Sigmoid colon (tissue), 7 donors: ENCODE measurements at places on chromosomes 7 and 10. TPM values are rescaled to one million over a fixed set of nuclear protein-coding genes. Genes with fewer than 3 reads are reported as not detected.

Gene PNLIPRP1
- total RNA-seq, result not detected

Gene LANCL2
- total RNA-seq, result 5.9 TPM

DNA sequence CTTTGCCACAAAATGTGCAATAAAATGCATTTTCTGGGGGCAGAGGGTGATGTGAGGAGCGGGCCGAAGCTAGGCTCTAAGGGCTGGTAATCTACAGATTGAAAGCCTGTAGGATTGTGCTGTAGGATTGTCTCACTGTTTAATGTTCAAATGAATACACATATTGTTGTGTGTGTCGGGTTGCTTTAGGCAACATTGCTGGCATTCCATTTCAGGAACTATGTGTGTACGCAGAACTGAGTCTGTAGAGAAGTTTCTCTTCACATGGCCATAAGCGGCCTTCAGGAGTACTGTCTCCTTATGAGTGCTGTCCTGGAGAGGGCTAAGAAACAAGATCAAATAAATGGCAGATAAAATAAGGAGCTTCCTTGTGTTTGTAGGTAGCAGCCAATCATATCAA lies 540.2 kb downstream of the GATA3 start:
- H3K27ac ChIP-seq, result no peak overlapping the region
- H3K4me1 ChIP-seq, result no peaks in the 10 kb centered on the region
- DNase-seq, result no peak
- H3K36me3 ChIP-seq, result no peaks in the 10 kb centered on the region

- H3K27ac ChIP-seq, result peak overlapping the region; percentile 99
Observed at GRCh38 chr10:43396928-43397624, 11.9 kb downstream of the HNRNPF start.

DNA sequence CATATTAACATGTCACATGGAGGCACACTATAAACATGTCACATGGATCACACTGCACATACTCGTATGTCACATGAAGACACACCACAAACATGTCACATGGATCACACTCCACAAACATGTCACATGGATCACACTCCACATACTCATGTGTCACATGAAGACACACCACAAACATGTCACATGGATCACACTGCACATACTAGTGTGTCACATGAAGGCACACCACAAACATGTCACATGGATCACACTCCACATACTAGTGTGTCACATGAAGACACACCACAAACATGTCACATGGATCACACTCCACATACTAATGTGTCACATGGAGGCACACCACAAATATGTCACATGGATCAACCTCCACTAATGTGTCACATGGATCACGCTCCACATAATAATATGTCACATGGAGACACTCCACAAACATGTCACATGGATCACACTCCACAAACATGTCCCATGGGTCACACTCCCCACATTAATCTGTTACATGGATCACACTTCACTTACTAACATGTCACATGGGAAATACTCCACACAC lies 195.6 kb upstream of the PFKP start:
- no peaks in the 10 kb centered on the region for H3K36me3 ChIP-seq
- no peaks in the 10 kb centered on the region for H3K4me1 ChIP-seq
- no peaks in the 10 kb centered on the region for H3K27me3 ChIP-seq
- no peak overlapping the region for H3K4me3 ChIP-seq
- no peak for DNase-seq

- no peaks in the 10 kb centered on the region for H3K36me3 ChIP-seq
- no peak for DNase-seq
- no peaks in the 10 kb centered on the region for H3K4me1 ChIP-seq
- H3K27me3 ChIP-seq, result no peaks in the 10 kb centered on the region
- no peak overlapping the region for H3K27ac ChIP-seq
Observed at GRCh38 chr10:75351637-75352036, 49.9 kb downstream of the ZNF503 start.

DNA sequence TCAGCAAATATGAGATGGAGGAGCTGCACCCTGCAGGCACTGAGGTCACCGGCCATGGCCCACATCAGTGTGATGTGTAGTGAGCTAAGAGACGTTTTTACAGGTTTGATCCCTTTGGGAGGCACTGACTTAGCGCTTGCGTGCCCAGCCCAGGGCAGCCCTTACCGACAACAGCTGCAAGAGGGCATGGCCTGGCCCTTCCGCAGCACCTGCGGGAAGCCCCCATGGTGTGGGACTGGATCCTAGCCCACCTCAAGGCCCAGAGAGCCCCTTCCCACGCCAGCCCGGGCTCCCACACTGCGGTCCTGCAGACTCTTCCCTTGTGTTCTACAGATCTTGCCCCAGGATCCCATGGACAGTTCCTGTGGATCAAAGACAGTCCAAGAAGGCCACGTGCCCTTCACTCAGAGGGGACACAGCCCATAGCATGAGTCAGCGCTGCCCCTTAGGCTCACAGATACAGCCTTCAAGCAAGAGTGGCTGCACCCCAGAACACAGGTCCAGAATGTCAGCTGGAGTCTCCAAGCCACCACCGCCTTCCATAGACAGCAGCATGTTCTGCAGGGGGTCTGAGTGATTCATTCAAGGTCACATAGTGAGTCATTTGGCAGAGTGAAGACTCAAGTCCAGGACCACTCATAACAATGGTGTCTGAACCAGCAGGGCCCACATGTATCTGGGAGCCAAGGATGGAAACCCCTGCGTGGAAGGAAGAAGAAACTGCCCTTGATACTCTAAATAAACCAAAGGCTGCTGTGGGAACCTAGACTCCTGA lies 25.4 kb downstream of the TLL2 start:
- H3K4me1 ChIP-seq, result no peaks in the 10 kb centered on the region
- H3K27ac ChIP-seq, result no peak overlapping the region
- no peaks in the 10 kb centered on the region for H3K27me3 ChIP-seq

Gene FAM221A
- total RNA-seq, result 10.7 TPM

DNA sequence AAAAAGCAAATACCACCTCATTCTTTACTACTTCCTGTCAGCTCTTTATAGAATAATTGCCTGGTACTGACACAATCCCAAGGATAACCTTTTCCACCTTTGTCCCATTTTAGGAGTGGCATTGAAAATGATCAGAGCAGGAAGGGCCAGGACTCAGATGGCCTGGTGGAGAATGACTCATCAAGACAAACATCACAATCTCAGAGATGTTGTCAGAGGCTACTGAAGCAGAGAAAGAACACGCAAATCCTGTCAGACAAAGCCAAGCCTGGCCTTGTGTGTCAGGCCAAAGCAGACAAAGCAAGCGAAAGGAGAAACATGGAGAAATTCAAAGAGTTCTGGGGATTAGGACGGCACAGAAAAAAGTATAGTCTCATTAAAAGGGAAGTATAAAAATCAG lies 40.9 kb downstream of the NSUN6 start:
- DNase-seq, result no peak
- H3K36me3 ChIP-seq, result no peaks in the 10 kb centered on the region
- no peak overlapping the region for H3K4me3 ChIP-seq
- no peaks in the 10 kb centered on the region for H3K27me3 ChIP-seq
- H3K4me1 ChIP-seq, result no peaks in the 10 kb centered on the region

DNA sequence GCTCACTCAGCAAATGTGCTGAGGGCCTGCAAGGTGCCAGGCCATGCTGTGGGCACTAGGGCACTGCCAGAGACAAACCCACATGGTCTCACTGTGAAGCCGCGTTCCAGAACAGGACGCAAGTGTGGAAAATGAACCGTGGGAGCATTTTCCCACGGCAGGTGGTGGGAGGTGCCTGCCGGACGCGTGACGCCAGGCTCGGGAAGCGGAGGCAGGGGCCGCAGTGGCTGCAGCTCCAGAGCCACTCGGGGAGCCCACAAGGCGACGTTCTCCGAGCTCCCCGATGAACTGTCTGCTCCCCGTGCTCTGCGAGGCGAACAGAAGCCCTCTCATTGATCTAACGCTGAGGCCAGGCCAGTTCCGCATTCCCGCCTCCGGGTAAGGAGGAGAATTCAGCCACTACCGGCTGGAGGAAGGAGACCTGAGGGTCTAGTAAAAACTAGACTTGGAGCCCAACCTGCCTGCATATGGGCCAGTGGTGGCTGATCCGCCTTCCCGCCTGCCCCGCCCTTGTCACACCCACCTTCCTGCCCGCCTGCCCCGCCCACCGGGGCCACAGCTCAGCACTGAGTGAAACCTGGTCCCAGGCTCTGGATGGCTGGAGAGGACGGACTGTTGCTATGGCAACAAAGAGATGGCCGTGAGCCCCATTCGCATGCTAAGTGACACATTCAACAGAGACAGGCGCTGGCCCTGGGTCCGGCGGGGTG lies 13.1 kb downstream of the ADGRA1 start:
- H3K4me3 ChIP-seq, result no peak overlapping the region
- H3K36me3 ChIP-seq, result no peaks in the 10 kb centered on the region
- no peak for DNase-seq

Gene ASB10
- total RNA-seq, result not detected

- H3K27me3 ChIP-seq, result no peaks in the 10 kb centered on the region
- DNase-seq, result peak; percentile 11
- no peaks in the 10 kb centered on the region for H3K36me3 ChIP-seq
- no peaks in the 10 kb centered on the region for H3K4me1 ChIP-seq
- no peak overlapping the region for H3K27ac ChIP-seq
Observed at GRCh38 chr10:110456523-110457091, 41.1 kb upstream of the DUSP5 start.

Gene FRMPD2
- not detected for total RNA-seq

Gene CPA4
- total RNA-seq, result not detected

Gene INSYN2A
- 2.2 TPM for total RNA-seq

GRCh38 chr10:79137826-79138225 lies 69.1 kb downstream of the ZMIZ1 start:
- H3K4me3 ChIP-seq, result no peak overlapping the region
- peak; percentile 79 for DNase-seq
- peaks cover 99% of the 10 kb centered on the region for H3K4me1 ChIP-seq
- H3K27me3 ChIP-seq, result no peaks in the 10 kb centered on the region

- peak; percentile 66 for DNase-seq
- peaks cover 31% of the 10 kb centered on the region for H3K4me1 ChIP-seq
- H3K27ac ChIP-seq, result peak overlapping the region; percentile 93
- H3K36me3 ChIP-seq, result no peaks in the 10 kb centered on the region
Observed at GRCh38 chr7:135661311-135662122, 797 bp upstream of the STMP1 start.

Gene SPDYE16
- 0.16 TPM for total RNA-seq

Gene COL1A2
- 1,047 TPM for total RNA-seq

- no peaks in the 10 kb centered on the region for H3K4me1 ChIP-seq
- DNase-seq, result peak; percentile 30
- no peak overlapping the region for H3K4me3 ChIP-seq
- no peaks in the 10 kb centered on the region for H3K27me3 ChIP-seq
- H3K27ac ChIP-seq, result no peak overlapping the region
- H3K36me3 ChIP-seq, result no peaks in the 10 kb centered on the region
Observed at GRCh38 chr10:125164421-125164820, 4.1 kb upstream of the CTBP2 start.

Gene CAMK2B
- total RNA-seq, result 0.83 TPM

DNA sequence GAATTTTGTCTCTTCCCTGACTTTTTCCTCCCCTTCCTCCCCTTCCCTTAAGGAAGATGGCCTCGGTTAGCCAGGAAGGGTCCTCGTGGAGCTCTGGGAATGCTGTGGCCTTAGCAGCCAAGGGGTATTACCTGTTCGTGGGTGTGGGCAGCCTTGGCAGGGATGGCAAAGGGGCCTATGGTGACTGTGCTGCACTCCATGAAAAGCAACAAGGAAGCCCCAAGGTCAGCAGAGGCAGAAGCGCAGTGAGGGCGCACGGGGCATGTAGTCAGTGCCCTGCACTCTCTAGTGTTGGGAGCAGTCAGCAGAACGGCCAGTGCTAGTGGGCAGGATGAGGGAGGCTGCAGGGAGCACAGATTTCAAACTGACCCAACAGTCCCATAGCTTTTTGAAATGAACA lies 191.8 kb downstream of the ADARB2 start:
- no peaks in the 10 kb centered on the region for H3K27me3 ChIP-seq
- no peak overlapping the region for H3K27ac ChIP-seq
- no peaks in the 10 kb centered on the region for H3K36me3 ChIP-seq
- H3K4me1 ChIP-seq, result no peaks in the 10 kb centered on the region
- peak; percentile 30 for DNase-seq

DNA sequence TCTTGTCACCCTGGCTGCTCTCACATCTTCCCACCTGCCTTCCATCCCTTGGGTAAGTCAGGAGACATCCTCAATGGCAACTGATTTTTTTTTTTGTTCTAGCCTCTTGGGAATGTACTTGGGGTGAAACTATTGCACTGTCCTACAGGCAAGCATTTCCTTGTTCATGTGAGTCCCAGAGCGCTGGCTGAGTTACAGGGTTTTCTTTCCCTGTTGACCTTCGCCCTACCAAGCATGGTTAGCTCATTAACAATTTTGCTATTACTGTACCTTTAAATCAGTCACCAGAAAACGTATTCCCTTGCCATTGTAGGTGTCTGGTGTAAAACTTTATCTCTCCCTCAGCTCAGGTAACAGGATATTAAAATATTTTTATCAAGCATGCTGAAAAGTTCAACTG lies 98.9 kb downstream of the PRLHR start:
- H3K4me3 ChIP-seq, result no peak overlapping the region
- no peak overlapping the region for H3K27ac ChIP-seq
- H3K4me1 ChIP-seq, result no peaks in the 10 kb centered on the region

- H3K27ac ChIP-seq, result no peak overlapping the region
- peaks cover 14% of the 10 kb centered on the region for H3K36me3 ChIP-seq
- H3K4me3 ChIP-seq, result no peak overlapping the region
- H3K4me1 ChIP-seq, result peaks cover 69% of the 10 kb centered on the region
- no peak for DNase-seq
Observed at GRCh38 chr7:6012355-6013104, 3.5 kb downstream of the AIMP2 start.

Gene SLC29A4
- 3.0 TPM for total RNA-seq

GRCh38 chr7:6293202-6293601 lies 20.8 kb upstream of the CYTH3 start:
- no peaks in the 10 kb centered on the region for H3K27me3 ChIP-seq
- H3K4me3 ChIP-seq, result no peak overlapping the region
- H3K27ac ChIP-seq, result no peak overlapping the region
- DNase-seq, result no peak
- no peaks in the 10 kb centered on the region for H3K4me1 ChIP-seq

DNA sequence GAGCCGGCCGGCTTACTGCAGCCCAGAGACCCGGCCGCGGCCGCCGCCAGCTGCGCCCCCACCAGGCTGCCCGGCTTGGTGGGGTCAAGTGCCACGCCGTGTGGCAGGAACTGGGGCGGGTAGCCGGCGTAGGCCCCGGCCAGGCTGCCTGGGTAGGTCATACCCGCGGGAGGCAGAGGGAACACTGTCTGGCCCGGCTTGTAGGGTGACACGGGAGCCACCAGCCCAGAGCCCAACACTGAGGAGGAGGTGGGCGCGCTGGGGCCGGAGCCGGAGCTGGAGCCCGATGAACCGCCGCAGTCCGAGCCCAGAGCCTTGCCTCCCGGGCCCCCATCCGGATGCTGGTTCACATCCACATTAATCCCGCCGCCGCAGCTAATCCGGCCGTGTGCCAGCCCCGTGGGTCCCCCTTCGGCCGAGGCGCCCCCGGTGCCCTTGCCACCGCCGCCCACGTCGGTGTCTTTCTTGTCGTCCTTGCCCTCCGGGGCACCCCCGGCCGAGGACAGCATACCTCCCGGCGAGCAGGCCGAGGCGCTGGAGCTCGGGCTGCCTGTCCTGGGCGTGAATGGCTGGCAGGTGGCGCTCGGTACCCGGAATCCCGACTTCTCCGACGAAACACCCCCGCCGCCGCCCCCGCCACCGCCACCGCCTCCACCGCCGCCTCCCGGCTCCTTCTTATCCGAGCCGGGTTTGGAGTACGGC lies 2.0 kb downstream of the ZNF503 start:
- H3K4me3 ChIP-seq, result peak overlapping the region; percentile 90
- peak; percentile 95 for DNase-seq
- no peaks in the 10 kb centered on the region for H3K27me3 ChIP-seq

- no peaks in the 10 kb centered on the region for H3K4me1 ChIP-seq
- DNase-seq, result no peak
- H3K4me3 ChIP-seq, result no peak overlapping the region
- H3K27ac ChIP-seq, result no peak overlapping the region
- no peaks in the 10 kb centered on the region for H3K27me3 ChIP-seq
- H3K36me3 ChIP-seq, result no peaks in the 10 kb centered on the region
Observed at GRCh38 chr7:75818472-75818871, 4.9 kb upstream of the CCL24 start.
